Stimulated activated CD4-positive, alpha-beta T cell treated with anti-CD3 and anti-CD28 coated beads, Interleukin-12 subunit alpha, Interleukin-12 subunit beta, amount 100 ng/mL, for 24 hours (primary cell): ENCODE measurements at places on chromosomes 3 and 15.

GRCh38 chr3:147651107-147651778 is 242.1 kb downstream of the ZIC1 start:
- DNase-seq: no peak

DNA sequence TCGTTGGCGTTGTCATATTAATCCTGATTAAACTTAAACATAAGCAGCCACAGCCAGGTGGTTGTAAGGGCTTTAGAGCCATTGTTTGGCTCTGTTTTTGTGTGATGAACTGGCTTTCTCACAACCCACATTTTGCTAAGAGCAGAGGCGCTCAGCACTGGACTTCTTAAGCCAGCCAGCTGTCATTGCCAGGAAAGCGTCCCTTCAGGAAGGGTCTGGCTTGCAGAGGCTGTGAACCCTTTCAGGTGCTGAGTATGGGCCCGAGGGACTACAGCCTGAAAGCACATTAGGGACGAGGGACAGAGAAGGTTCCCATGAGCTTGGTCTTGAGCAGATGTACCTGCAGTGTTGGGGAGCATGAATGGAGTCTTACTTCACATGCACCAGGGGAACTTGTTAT is 112.3 kb downstream of the CHCHD6 start:
- DNase-seq: no peak

DNA sequence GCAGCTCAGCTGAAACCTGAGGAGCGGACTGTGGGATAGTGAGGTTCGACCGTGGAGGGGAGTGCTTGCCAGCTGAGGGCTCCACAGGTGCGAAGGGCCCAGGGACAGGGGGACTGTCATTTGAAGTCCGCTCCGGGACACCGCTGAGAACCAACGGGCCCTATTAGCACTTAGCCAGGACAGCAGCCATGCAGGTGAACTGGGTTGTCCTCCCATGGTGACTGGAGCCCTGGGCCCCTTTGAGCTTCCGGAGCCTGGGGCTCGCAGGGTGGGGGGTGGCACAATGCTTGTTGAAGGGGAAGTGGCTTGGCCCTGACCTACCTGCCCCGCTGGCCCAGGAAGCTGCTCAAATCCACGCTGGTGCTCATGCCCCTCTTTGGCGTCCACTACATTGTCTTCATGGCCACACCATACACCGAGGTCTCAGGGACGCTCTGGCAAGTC is 24.7 kb downstream of the PTH1R start:
- no peak for DNase-seq

- no peak for DNase-seq
These were observed 122.0 kb downstream of the VPS13C start for GRCh38 chr15:61938249-61938648.

DNA sequence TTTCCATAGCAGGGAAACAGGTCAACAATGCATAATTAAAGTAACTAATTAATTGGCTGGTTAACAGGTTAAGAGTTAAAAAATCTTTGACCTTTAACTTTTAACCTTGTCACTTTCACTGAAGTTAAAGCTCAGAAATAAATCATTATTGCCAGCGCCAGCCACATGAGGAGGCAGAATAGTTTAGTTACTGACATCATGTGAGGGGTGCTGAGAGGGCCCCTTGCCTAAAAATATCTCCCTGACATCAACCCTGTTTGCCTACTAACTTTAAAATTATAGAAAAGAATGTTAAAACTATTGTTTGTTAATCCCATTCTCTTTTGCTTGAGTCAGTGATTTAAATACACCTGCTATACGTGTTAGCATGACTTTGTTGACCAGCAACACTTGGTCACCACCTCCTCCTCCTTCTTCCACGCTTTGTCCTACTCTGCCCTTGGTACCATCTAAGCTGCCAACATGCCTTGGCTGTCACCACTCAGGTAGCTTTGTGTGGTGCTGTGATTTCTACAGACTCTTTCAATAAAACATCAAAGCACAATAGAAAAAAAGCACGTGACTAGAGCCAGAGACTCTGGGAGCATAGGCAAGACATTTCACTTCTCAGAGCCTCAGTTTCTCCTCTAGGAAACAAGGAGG is 2.7 kb downstream of the FBXO40 start:
- DNase-seq: no peak

- no peak for DNase-seq
These were observed 12.0 kb upstream of the ABTB1 start for GRCh38 chr3:127660621-127661251.

- DNase-seq: no peak
These were observed 34.3 kb downstream of the ZBTB38 start for GRCh38 chr3:141402476-141403171.

DNA sequence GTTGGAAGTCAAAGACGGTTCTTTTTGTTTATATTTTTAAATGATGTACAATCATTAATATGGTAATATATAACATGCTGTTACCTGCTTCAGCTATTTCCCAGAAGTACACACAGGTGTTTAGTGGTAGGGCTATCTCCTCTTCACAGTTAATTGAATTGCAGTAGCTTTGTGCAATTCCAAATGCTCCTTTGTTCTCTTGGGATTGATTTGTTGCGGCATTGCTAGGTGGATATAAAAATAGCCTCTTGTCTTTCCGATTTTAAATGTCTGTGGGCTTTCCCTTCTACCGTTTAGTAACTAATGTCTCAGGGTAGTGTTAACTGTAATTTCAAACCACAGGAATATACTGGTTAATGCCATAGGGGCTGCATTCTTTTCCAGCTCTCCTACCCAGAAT is 307.6 kb upstream of the SLITRK3 start:
- no peak for DNase-seq

DNA sequence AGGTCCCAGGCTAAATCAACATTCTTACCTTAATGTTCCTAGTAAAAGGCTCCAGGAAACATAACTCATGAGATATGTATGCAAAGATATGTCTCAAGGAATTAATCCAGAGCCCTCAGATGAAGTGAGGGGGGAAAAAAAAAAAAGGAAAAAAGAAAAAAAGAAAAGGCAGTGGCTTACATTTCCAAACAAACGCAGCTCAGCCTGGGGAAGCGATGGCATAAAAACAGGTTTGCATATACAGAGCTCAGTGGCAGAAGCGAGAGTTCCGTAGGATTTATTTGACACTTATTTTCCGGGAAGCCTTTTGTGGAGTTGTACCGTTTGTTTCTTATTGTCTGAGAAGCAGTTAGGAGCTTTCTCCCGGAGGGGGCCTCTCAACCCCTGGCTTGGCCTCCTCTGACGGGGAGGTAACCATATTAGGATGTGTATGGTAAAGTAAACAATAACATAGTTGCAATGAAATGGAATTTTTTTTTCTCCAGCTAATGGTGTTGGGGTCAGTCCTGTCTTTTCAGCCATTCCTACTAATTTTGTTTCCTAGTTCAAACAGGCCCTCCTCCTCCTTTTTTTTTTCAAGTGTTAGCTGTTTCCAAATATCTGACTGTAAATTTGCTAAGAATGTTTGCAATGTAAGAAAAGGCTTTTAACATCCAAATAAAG is 338.6 kb downstream of the FOXP1 start:
- no peak for DNase-seq

DNA sequence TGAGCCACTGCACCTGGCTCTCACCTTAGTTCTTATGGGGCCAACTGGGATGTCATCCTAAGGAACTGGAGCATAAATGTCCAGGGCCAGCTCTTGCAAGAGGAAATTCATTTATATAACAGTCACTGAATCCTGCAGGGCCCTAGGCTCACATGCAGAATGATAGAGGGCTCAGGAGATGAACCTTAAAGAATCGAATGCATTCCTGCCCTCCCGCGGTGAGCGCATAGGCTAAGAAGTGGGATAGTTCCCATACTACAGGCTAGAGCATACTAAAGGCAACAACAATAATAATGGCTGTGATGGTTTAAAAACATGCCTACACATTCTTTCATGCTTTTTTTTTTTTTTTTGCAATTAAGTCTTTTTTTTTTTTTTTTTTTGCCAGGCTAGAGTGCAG is 17.1 kb upstream of the CSRNP1 start:
- DNase-seq: no peak

GRCh38 chr15:63288778-63289378 is 11.5 kb downstream of the APH1B start:
- DNase-seq: no peak

GRCh38 chr3:27658741-27659140 is 63.4 kb downstream of the EOMES start:
- no peak for DNase-seq

DNA sequence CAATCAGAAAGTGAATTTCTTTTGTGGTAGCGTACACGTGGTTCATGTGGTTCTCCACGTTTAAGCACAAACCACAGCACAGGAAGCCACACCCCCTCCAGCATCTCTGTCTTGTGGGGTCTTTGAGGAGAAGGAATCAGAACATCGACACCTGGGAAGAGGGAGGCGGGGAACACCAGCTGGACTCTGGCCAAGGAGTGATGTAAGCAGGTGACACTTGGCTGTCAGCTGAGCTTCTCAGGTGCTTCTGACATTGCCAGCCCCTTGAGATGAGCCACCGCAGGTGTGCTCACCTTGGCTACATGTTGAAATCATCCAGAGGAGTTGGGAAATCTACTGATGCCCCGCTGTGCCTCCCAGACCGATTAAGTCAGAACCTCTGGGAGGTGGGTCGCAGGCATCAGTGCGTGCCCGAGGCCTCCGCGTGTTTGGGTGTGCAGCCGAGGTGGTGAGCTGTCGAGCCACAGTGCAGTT is 85.0 kb downstream of the FAM81A start:
- no peak for DNase-seq

DNA sequence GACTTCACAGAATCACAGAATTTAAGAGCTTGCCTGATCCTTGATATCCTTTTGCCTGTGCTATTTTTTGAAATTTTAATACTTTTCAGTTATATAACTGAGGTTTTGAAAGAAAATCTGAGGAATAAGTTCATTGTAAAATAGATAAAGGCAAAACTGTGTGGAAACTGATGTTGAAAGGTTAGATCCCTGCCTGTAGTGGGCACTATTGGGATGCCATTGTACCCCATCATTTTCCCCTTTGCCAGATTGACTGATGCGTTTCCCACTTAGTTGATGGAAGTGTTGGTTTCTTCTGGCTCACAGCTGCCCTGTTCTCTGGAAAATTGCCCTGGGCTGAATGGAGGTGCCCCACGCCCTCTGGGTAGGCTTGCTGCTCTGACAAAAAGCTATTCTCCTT is 387.9 kb downstream of the RBMS3 start:
- DNase-seq: no peak

DNA sequence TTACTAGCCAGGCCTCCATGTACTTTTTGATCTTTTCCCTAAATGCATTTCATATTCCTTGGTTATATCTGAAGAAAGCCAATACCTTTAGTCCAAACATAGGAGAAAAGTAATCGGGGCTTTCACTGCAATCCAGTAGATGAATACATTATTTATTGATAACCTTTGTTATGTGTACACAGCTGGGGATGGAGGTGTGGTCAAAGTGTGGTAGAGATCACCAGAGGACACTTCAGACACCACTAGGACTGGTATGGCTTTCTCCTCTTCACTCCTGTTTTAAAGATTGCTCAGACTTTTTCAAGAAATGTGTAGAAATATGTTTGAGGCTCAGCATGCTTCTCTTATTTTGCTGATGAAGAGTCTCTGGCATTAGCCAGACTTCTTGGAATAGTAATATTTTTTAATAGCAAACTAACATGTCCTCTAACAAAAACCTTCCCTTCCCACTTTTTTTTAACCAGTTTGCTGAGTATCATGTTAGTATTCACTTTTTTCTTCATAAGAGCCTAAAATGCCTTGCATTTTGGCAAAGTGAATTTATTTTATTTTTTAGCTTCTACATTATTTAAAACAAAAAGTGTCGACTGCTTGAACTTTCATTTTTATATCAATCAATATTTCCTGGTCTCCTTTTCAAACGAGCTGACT is 65.6 kb upstream of the MBNL1 start:
- DNase-seq: no peak

DNA sequence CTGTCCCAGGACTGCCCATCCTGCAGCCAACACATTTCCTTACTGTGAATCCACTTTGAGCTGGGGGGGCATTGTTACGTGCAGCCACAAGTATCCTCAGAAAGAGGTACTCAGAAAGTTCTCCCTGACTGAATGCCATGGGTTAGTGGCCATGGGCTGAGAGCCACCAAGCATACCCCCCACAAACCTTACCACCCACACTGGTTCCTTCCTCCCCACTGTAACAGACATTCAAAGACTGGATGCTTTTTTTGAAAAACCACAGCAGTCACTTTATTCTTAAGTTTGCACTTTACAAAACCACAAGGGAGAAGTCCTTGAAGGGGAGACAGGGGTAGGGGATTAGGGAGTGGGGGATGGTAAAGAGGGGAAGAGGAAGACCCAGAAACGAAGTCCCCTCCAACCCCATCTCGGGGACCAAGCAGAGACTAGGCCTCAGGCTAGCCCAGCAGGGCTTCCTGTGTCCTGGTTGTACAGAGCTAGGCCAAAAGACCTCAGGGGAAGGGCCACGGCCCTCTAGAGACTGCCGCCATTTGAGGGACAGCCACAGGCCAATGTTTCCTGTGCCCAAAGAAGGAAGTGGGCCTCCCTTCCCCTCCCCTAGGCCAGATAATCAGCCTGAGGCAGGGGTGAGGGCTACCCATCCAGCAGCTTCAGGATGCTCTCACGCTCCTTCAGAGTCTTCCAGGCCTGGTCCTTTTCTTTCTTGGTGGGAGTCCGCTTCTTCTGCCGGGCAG is 10.1 kb upstream of the CAMK1 start:
- DNase-seq: no peak

DNA sequence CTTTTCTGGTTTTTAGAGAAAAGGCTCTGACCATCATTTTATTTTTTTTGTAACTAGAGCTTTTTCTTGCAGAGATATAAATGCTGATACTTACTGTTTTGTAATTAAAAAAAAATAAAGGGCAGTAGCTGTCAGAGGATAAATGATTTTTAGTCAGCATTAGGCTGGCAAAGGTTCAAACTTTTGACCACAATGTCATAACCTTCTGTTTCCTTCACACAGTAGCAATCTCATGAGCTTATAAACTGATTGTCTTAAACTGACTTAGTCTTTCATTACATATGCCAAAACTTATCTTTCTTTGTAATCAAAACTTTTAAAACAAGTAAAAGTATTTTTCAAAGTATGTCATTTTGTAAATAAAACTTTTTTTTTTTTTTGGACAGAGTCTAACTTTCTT is 841.9 kb downstream of the OTOL1 start:
- DNase-seq: no peak

DNA sequence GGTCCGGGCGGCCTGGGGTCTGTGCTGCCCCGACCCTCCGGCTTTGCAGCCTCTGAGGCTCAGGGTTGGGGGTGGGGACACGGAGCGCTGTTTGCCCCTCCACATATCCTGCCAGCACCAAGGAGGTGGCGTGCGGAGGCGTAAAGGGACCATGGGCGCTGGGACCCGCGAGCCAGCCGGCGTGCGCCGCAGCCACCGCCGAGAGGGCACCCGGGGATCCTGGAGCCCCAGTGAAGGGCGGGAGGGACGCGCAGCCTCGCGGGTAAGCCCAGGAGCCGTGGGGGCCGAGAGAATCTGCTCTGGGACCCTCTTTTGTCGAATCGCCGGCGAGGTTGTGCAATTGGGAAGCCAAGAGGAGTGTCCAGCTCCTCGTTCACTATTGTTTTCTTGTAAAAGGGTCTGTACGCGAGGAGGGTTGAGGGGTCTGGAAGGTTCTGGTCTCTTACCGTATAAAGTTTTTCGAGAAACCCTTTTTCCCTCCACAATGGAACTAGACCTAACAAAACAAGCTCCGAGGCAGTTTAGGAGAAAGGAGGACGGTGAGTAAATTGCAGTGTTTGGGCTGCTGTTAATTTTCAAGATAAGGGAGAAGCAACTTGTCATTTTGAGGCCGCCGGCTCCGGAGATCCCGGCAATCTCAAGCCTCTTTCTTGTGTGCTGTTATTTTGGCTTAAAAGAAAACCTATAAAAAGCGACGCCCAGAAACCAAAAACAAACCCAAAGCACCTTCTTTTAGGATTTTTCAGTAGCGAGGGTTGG is 29.9 kb upstream of the ST3GAL6 start:
- DNase-seq: no peak
